Daoy (cell line): ENCODE measurements at places on chromosomes 7 and 10. TPM values are rescaled to one million over a fixed set of nuclear protein-coding genes. Genes with fewer than 3 reads are reported as not detected.

Gene ZNF485
- 2.8 and 3.7 TPM in 2 replicates for total RNA-seq

DNA sequence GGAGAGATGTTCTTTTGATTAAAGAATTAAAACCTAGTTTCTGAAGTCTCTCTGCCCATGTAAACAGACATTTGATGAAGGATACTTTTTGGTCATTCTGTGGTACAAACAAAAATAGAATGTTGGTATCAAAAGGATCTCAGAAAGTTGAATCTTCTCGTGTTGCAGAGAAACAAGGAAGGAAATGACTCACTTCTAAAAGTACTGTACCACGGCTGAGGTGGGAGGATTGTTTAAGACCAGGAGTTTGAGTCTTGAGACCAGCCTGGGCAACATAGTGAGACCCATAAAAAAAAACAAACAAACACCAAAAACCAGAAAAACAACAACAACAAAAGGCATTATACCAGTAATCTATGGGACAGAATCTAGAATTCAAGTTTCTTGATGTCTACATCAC is 69.7 kb downstream of the PRSS58 start:
- DNase-seq = peak; percentile 42

Gene TEX36
- not detected in 2 replicates for total RNA-seq

- no peak for DNase-seq
Measured at GRCh38 chr10:69397972-69398371, 18.7 kb downstream of the TACR2 start.

Gene PNLIPRP3
- 0.17 TPM in 1 of 2 replicates, not detected in the other for total RNA-seq

Gene FXYD4
- not detected in 2 replicates for total RNA-seq

GRCh38 chr7:88268051-88268450 is 38.6 kb downstream of the STEAP4 start:
- no peak for DNase-seq

Gene CYP3A4
- total RNA-seq = 0.09 and 0.11 TPM in 2 replicates

Gene SEMA4G
- 0.57 and 0.69 TPM in 2 replicates for total RNA-seq

Gene OR2A5
- total RNA-seq = not detected in 2 replicates

DNA sequence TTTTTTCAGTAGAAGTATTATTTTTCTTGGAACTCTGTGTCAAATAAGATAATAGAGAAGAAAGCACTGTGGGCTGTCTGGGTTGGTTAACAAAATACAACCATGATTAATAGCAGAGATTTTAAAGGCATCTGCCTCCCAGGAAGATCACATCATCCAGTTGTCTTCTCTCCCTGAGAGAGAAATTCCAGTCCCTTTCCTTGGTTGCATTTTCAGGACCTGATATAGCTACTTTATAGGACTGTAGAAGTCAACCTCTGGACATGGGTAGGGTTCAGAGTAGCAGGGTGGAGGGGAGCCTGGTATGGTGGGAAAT is 309.9 kb upstream of the IGFBP3 start:
- no peak for DNase-seq

Gene COL17A1
- 0.06 and 0.23 TPM in 2 replicates for total RNA-seq

Gene IGFBP1
- 0.57 and 2.6 TPM in 2 replicates for total RNA-seq

- no peak for DNase-seq
Measured at GRCh38 chr10:14562218-14563075, 212.2 kb downstream of the FAM107B start.

GRCh38 chr10:5779730-5780129 is 33.5 kb downstream of the GDI2 start:
- DNase-seq = no peak

GRCh38 chr10:113493195-113493594 is 59.7 kb upstream of the HABP2 start:
- no peak for DNase-seq

DNA sequence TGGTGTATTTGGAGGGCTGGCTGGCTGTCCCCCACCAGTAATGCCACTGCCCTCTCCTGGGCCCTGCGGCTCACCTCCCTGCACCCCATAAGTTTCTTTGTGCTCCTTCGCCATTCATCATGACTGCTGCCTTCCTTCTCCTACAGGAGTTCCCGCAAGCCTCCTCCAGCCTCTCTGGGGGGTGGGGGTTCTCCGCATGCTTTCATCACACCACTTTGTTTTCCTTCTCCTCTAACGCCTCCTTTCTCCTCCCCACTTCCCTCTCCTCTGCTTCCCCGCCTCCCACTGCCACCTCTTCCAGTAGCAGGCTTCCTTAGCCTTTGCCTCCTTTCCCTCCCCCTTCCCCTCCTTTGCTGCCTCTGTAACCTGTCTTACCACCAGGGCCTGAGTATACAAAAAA is 58.1 kb downstream of the PAX2 start:
- no peak for DNase-seq

- DNase-seq = peak; percentile 4
Measured at GRCh38 chr10:100184840-100185239, 989 bp downstream of the ERLIN1 start.

Gene GNAI1
- 25.7 and 33.6 TPM in 2 replicates for total RNA-seq

DNA sequence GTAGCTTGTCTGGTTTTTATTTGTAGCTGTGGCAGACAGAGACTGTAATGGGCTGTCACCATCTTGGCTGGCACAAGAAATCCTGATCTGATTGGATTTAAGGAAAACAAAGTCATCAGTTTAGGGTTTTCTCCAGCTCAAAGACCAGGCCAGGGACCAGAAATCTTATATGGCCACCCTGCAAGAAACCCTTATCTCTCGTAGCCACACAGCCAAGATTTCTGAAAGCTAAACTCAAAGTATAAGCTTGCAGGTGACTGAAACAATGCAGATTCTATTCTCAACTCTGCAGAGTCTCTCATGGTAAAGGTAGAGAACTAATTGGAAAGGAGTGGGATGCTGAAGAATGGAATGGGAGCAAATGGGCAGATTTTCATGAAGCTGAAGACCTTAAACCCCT is 3.2 kb upstream of the ASB13 start:
- no peak for DNase-seq

Gene PLXNA4
- total RNA-seq = 0.69 and 5.5 TPM in 2 replicates

Gene CCL26
- total RNA-seq = 1.5 TPM in 1 of 2 replicates, not detected in the other

- no peak for DNase-seq
Measured at GRCh38 chr7:51079494-51079893, 237.1 kb downstream of the COBL start.

GRCh38 chr7:1382553-1383397 is 76.5 kb downstream of the MICALL2 start:
- no peak for DNase-seq

Gene NUTM2E
- under 0.01 TPM in 1 of 2 replicates, not detected in the other for total RNA-seq

DNA sequence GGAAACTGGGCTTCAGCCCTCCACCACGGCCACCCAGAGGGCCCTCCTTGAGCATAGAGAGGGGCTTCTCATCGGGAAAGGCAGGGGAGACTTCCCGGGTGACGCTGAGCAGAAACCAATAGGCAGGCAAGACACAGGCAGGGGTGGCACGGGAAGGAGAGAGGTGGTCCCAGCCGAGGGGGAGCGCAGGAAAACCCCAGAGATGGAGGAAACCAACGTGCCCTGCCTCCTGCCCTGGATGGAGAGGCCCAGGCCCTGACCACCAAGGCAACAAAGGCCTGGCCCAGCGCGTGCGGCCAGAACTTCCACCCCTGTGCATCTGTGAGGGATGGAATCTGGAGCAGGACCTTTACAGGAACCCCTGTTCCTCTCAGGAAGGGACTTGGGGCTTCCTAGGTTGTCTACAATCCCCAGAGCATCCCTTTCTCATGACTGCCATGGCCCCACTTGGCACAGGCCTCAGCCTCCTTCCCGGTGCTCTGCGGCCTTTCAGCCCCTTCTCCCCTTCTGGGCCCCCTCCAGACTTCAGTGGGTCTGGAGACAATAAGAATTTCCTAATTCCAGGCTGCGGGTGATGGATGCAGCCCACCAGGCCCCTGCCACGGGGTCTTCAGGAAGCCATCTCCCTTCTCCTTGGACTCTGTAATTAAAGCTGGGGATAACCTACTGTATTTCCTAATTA is 137.0 kb upstream of the RET start:
- no peak for DNase-seq
